Naive thymus-derived CD8-positive, alpha-beta T cell (primary cell): ENCODE measurements at places on chromosomes 4 and X.
A peak's percentile ranks its signal among the peaks of the same experiment; 100 is the strongest.

- no peak for DNase-seq
These were observed 186.7 kb downstream of the USP46 start for GRCh38 chr4:52472444-52472843.

- DNase-seq = peak; percentile 26
These were observed 434.7 kb downstream of the PACRGL start for GRCh38 chr4:21134994-21135393.

DNA sequence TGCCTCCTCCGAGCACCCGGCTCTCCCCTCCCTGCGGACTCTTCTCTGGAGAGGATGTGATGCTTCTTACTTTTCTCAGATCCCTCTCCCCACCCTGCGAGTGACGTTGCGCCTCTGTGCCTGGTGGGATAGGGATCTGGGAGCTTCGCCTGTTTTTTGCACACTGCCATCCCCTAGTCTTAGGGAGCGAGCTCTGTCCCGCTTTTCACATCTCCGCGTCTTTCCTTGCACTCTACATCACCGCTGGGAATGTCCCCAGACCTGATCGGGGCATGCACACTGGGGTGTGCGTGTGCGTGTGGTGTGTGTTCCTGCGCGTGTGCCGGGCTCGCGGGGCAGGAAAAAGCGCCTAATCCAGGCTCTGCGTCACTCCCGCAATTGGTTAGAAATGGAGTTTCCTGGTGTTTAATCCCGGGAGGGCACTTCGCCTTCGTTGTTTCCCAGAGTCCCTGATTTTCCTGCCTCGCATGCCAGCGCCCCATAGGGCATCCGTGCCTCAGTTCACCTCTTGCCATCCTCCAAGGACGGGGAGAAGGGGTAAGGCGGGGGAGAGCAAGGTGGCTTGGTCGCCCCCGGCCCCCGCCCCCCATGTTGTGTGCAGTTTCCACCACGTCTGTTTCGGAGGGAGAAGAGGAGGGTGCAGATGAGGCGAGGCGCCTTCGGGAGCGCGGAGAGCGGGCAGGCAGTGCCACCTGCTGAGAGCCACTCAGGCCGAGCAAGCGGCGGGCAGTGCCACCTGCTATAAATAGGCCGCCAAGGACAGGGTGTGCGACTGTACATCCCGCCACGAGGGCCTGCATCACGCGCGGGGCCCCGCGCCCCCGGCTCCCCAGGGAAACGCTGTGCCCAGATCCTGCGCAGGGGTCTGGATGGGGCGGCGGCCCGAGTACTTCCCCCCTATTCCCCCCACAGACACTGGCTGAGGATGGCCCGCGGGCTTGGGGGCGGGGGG, 759 bp upstream of the TBC1D1 start:
- peak; percentile 10 for DNase-seq

DNA sequence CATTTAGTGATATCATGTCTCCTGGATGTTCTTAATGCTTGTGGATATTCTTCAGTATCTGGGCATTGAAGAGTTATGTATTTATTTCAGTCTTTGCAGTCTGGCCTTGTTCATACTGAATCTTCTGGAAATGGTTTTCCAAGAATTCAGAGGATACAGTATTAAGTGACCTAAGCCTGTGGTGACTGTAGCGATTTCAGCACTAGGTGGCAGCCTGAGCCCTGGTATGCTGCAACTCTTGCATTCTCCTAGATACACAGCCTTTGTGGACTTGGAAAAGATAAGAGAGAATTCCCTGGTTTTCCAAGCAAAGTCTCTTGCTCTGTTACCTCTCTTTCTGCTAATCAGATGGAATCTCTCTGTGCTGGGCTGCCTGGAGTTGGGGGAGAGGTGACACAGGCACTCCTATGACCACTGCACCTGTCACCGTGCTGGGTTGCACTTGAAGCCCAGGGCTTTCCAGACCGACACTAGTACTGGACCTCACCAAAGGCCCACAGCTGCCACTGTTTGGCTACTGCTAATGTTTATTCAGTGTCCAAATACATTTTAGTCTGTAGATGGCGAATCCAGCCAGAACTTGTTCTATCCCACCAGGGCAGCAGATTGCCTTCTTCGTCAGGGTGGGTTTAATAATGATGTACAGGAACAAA, 19.3 kb upstream of the SPIN2A start:
- DNase-seq = no peak

GRCh38 chr4:127870688-127871087, 10.0 kb upstream of the PLK4 start:
- DNase-seq = no peak

DNA sequence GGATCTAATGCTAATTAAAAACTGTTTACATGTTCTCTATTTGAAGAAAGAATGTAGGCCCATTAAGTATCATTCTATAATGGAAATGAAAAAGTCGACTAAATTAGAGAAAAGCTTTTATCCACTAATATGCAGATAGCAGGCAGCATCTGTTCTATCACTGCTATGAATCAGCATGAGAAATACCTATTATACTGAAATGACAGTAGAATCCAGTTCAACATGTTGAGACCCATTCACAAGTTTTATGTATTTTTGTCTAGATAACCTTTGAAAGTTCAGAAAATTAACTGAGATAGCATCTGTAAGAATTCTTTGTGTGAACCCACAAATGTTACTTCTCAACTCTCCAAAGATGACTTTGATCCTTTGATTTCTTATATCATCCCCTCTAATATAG, 1254.4 kb upstream of the ADGRL3 start:
- no peak for DNase-seq

DNA sequence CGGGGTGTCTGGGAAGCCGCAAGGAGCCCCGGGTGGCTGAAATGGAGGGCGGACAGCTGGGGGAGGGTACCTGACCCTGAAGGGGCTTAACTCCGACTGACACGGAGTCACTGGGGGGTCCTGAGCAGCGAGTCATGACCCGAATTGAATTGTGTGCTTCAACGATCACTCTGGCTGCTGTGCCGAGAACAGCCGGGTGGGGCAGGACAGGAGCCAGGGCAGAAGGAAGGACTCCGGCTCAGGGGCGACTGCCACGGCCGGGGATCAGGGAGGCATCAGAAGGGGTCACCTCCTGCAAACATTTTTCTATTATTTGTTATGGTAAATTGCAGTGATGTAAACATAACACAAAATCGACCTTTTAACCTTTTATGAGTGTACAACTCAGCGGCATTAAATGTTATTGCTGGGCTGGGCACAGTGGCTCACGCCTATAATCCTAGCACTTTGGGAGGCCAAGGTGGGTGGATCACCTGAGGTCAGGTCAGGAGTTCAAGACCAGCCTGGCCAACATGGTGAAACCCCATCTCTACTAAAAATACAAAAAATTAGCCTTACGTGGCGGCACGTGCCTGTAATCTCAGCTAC, 21.6 kb downstream of the ZFYVE28 start:
- no peak for DNase-seq

DNA sequence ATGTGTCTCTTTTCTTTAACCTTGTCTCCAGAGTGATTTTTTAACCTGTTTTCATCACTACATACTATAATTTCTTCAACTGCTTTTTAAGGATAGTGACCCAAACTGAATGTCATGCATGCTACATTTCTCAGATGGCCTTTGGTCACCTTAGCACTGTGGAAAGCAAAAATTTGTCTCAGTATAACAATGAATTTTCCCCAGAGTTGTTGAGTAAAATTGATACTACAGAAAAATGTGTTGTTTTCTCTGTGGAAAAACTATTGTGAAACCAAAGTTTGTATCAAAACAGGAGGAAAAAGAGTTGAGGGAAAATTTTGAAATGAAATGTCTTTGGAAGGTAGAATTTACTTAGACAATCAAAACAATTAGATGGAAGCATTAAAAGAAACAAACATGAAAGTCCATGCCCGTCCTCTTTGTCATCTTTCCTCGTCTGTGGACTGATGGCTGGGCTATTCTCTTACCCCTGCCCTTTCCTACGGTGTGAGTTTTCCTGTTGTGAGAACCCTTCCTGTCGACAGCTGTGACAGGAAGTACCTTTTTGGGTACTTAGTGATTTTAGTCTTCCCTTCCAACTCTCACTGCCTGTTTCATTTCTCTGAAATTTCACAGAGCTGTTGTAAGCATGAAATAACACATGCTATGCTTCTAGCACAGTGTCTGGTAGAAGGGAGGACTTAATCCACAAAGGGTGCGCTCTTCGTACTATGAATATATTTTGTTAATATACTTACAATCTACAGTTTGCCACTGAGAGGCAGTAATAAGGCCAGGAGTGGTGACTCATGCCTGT, 50.8 kb downstream of the LRP2BP start:
- DNase-seq = no peak
